Mononuclear cell (primary cell): ENCODE measurements at places on chromosomes 2 and 18. TPM values are rescaled to one million over a fixed set of nuclear protein-coding genes. Genes with fewer than 3 reads are reported as not detected.

Gene CCDC121
- total RNA-seq: 0.84 TPM

Gene ANKRD30B
- total RNA-seq: not detected

Gene SEPTIN10
- total RNA-seq: 3.7 TPM

Gene COL4A3
- total RNA-seq: 2.4 TPM

Gene CDH20
- total RNA-seq: 0.10 TPM

Gene SCYGR4
- not detected for total RNA-seq

Gene DSG3
- total RNA-seq: not detected

Gene COLEC11
- total RNA-seq: not detected

Gene TRPM8
- not detected for total RNA-seq

Gene CYRIA
- 63.3 TPM for total RNA-seq

Gene DNAH6
- total RNA-seq: 0.31 TPM

Gene DYNAP
- not detected for total RNA-seq

Gene ANTXR1
- total RNA-seq: under 0.01 TPM

Gene EGR4
- total RNA-seq: 0.52 TPM

Gene GREB1L
- under 0.01 TPM for total RNA-seq

Gene ABCG5
- not detected for total RNA-seq

Gene SDC1
- not detected for total RNA-seq

Gene CYP27A1
- 10.8 TPM for total RNA-seq

Gene ADRA2B
- 1.5 TPM for total RNA-seq

Gene MAP3K19
- not detected for total RNA-seq

Gene WNT10A
- total RNA-seq: 1.5 TPM

Gene PREB
- total RNA-seq: 11.0 TPM

Gene PNO1
- total RNA-seq: 16.5 TPM

Gene OSR1
- total RNA-seq: 0.10 TPM

Gene TNFRSF11A
- 1.4 TPM for total RNA-seq

Gene TRIM43
- not detected for total RNA-seq

Gene PDE1A
- not detected for total RNA-seq

Gene BOK
- total RNA-seq: 0.52 TPM

Gene ARMC9
- 0.73 TPM for total RNA-seq

Gene DSG1
- not detected for total RNA-seq

Gene SNRNP27
- total RNA-seq: 66.4 TPM

Gene PLEK
- total RNA-seq: 474 TPM

Gene SNTG2
- 1.5 TPM for total RNA-seq

Gene DIS3L2
- 26.8 TPM for total RNA-seq

Gene EFHD1
- 0.42 TPM for total RNA-seq
